GOT3 (cell line): ENCODE measurements at places on chromosomes 12 and 14.

GRCh38 chr14:98189511-98189910 lies 1082.5 kb downstream of the BCL11B start:
- no peak for DNase-seq

DNA sequence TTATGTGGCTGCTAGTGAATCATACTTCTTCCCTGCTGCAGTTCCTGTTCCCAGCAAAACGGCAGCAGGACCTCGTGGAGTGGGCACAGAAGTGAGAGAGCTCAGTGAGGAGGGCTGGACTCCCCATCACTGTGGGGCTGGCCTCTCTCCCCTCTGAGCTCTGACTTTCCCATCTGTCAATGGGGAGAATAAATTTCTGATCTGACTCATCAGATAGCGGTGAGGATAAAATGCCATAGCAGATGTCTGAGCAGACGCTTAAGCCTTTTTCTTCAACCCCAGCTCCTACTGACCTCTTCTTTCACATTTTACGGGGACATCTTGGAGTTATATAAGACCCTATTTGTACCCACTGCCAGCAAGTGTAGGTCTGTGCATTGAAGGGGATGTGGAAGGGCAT lies 116.6 kb downstream of the CRACR2A start:
- DNase-seq, result no peak

GRCh38 chr12:24952389-24952788 lies 3.5 kb upstream of the BCAT1 start:
- no peak for DNase-seq

DNA sequence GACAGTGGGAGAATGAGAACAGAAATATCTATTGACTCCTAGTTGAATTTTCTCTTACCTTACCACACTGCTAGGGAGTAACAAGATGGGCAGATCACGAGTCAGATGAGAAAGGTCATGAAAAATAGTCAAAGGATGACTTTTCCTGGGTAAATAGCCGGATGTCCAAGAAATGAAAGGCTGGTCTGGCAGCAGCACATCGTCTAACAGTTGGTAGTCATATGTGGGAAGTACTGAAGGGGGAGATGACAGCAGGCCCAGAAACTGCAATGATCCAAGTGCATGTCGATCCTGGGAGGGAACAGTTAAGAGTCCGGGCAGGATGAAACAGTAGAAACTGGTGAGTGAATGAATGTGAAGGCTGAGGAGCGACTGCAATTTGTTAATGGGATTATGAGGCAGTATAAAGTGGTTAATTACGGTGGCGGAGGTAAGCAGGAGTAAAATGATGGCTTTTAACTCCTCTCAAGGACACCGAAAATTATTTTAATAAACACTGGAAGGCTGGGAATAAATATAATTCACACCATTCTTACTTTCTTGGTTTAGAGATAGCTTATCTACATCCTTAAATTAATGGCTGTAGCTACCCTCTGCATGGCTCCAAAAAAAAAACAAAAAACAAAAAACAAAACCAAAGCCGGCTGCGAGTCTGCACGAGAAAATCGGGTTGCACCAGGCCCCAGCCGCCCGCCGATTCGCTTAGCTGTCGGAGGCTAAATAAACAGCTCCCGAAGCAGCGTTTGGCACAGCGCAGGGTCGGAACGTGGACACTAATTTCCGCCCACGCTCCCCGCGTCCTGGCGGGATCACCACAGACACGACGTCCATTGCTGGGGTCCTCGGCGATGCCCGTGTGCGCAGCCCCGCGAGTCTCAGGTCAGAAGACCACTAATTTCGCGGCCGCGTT lies 1.0 kb upstream of the ERC1 start:
- DNase-seq, result peak; percentile 45

DNA sequence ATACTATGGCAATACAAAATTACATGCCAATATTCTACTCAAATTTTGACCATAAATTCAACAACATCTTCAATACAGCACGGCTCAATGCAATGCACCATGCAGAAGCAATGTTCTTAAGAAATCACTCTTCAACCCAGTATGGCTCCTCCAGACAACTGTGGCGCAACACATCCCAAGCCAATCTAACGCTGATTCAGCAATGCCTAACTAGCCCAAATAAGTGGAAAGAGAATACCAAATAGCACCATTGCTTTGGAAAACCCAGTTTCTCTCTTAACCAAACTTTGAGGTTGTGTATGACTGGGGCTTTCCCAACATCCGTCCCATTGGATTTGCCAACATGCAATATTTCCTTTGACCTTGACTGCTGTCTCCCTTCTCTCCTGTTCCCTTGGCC lies 211.1 kb upstream of the TBX3 start:
- no peak for DNase-seq

DNA sequence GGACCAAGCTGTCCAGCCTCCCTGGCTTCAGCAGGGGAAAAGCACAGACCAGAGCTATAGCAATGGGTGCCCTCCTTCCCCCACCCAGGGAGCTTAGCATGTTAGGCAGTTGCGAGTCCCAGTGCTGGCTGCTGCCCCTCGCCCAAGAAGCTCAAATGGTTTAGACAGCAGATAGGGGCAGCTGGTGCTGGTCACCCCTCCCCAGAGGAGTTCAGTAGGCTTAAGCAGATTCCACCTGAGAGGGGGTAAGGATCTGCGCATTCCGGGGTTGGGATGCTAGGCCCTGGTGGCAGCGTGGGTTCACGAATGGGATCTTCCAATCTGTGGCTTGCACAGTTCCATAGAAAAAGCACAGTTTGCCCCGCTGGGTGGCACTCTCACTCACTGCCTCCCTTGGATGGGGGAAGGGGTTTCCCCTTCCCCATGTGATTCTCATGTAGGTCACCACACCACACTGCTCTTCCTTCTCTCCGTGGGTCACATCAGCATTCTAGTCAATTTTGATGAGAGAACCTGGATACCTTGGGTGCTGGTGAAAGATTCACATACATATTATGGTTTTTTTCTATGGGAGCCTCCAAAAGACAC lies 665.6 kb downstream of the C12orf50 start:
- DNase-seq, result no peak

- DNase-seq, result no peak
Observed at GRCh38 chr12:28936221-28936620, 212.9 kb upstream of the FAR2 start.

DNA sequence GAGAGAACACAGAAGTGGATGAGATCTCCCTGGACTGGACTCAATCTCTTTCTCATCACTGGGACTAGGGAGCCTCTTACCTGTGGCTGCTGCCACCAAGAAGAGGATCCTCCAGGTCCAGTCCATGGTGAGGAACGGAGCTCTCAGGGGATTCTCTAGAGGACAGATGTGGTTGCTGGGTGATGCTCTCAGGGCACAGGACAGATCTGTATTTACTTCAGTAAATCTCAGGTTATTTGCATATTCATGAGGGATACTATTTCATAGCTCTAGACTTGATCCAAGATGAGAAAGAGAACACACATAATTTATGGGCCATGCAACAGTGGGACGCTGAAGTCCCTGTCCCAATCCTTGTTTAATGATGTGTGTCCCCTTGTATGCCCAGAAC lies 460.5 kb downstream of the TMEM121 start:
- DNase-seq, result no peak

GRCh38 chr14:76314521-76315034 lies 61.4 kb upstream of the ESRRB start:
- no peak for DNase-seq

DNA sequence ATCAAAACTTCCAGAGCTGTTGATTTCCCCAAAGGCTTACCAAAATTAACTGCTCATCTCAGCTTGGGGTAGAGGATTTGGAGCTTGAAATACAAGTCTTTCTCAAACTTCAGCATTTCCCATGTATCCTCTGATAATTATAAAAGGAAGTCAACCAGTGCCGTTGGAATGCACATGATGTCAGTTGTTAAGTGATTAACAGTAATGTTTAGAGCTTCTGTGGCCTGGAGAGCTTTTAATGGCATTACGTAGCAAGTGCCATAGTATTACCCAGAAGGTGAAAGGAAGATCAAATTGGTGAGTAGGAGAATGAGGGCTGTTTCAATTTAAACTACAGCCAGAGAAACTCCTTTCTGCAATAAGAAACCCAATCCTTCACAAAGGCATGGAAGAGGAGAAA lies 62.5 kb upstream of the PTPRR start:
- DNase-seq, result no peak

GRCh38 chr12:27821259-27821973 lies 41.4 kb upstream of the MANSC4 start:
- DNase-seq, result peak; percentile 1

DNA sequence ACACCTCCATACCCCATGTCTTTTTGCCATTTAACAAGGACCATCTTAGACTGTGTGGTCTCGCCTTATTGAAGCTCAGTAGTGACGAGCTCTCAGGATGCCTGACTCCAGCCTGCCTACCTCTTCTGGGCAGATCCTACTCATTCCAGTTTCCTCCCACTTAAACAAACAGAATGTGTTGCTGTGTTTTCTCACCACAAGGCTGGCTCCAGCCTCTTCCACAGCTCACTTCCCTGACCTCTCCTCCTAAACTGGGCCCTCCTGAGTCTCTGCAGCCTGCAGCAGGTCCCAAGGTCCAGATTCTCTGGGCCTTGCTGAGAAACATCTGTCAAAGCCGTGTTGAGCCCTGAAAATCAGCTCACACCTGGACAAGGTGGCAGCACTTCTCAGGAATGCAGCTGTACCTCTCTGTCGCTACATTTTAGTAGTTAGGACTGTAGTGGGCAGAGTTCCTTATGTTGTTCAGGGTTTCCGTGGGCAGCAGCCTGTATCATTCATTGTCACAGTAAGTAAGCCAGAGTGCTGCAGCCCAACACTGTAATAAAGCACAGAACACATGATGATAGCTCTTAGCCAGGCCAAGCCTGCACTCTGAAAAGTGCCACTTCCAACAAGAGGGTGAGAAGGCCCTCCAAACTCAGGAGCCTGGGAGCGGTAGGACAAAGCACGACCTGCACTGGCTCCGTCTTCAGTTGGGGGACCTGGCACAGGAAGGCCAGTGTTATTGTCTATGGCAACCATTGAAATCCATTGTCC lies 68.5 kb downstream of the NKX2-1 start:
- no peak for DNase-seq
